ENCODE measurements at places on chromosomes 2 and 18. TPM values are rescaled to one million over a fixed set of nuclear protein-coding genes. Genes with fewer than 3 reads are reported as not detected.

Gene MAPRE3
- 6.5 TPM for total RNA-seq

Gene IL36G
- total RNA-seq, result not detected

Gene DPP4
- 65.7 TPM for total RNA-seq

Gene MOGAT1
- total RNA-seq, result not detected

Gene ASXL3
- total RNA-seq, result 0.05 TPM

Gene TNFAIP6
- 9.4 TPM for total RNA-seq

Gene FKBP1B
- total RNA-seq, result 28.5 TPM

Gene ARL4C
- 98.6 TPM for total RNA-seq

Gene REG1B
- total RNA-seq, result not detected

Gene LYPD6
- total RNA-seq, result 1.6 TPM

Gene UGT1A4
- 3.8 TPM for total RNA-seq

Gene PCARE
- not detected for total RNA-seq

Gene PSTPIP2
- 21.9 TPM for total RNA-seq

Gene TUBB8B
- total RNA-seq, result not detected

Gene CNRIP1
- 1.6 TPM for total RNA-seq

Gene LONRF2
- 0.17 TPM for total RNA-seq

Gene MEP1B
- not detected for total RNA-seq

Gene ANKRD23
- total RNA-seq, result 2.2 TPM

Gene ABCG5
- total RNA-seq, result not detected

Gene SERPINB13
- not detected for total RNA-seq

Gene CTNNA2
- total RNA-seq, result not detected

Gene FN1
- total RNA-seq, result 4,728 TPM
